Activated T-cell treated with anti-CD3 and anti-CD28 coated beads, Interleukin-2, amount 50 U/mL, for 4 hours (primary cell): ENCODE measurements at places on chromosomes 5 and 9. TPM values are rescaled to one million over a fixed set of nuclear protein-coding genes. Genes with fewer than 3 reads are reported as not detected.

Gene PAPPA
- 0.28 TPM for total RNA-seq

GRCh38 chr9:3331801-3332200 lies 194.0 kb downstream of the RFX3 start:
- DNase-seq = no peak

- no peak for DNase-seq
These were observed 68.0 kb upstream of the IL7R start for GRCh38 chr5:35788724-35789123.

Gene PRRX2
- total RNA-seq = 0.57 TPM

DNA sequence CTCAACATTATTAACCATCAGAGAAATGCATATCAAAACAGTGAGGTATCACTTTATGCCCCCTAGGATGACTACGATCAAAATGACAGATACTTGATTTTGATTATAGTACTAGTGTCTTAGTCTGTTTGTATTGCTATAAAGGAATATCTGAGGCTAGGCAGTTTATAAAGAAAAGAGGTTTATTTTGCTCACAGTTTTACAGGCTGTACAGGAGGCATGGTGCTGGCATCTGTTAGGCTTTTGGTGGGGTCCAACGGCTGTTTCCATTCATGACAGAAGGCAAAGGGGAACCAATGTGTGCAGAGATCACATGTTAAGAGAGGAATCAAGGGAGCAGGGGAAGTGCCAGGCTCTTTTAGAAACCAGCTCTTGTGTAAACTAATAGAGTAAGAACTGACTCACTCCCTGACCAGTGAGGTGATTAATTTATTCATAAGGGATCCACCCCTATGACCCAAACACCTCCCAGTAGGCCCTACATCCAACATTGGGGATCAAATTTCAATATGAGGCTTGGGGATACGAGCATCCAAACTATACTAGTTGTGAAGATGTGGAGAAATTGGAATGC lies 16.0 kb upstream of the AFF4 start:
- no peak for DNase-seq

Gene CATSPER3
- total RNA-seq = 0.16 TPM

Gene TLN1
- 252 TPM for total RNA-seq

- no peak for DNase-seq
These were observed 245.3 kb downstream of the OSTF1 start for GRCh38 chr9:75333624-75334023.

Gene IL17B
- total RNA-seq = not detected

DNA sequence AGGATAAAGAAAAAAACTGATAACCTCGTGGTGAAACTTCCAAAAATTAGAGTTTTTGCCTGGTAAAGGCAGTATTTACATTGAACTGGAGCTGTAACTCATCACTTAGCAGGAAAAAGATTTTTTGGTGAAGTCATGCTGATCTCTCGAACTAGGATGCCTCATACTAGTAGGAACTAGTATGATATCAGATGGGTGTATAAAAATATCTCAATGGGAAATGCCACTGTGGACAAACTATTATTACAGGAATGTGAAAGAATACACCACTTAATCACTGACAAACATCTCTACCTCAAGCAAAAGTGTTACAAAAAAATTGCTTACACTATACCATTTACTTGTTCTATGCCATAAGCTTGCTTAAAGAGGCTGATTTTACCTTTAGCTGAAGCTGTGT lies 28.4 kb downstream of the RFX3 start:
- DNase-seq = no peak

DNA sequence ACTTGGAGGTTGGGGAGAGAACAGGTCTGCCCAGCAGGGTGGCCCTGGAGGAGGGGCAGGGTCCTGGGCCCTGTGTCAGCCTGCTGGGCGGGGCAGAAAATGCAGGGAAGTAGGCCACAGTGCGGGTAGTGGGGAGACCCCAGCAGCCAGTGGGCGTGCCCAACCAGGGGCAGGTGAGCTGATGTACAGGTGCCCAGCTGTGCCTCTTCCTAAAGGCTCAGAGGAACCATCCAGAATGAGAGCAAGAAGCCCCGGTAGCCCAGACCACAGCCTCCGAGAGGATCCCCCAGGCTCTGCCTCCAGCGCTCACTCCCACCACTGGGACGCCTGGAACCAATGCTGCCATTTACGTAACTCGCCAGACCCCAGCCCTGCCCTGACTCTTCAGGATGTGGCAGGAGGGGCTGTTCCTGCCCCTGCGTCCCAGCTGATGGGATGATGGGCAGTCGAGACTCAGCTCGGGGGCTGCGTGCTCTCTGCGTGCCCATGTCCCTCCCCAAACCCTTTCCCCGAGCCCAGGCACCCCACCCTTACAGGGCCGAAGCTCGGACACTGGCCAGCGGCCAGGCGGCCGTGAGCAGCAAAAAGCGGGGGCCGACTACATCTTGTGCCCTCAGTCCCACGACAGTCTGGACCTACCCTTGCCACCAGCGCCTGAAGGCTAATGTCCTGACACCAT lies 17.9 kb upstream of the QRFP start:
- no peak for DNase-seq

- DNase-seq = no peak
These were observed 148.6 kb downstream of the CDH9 start for GRCh38 chr5:26889815-26890214.

DNA sequence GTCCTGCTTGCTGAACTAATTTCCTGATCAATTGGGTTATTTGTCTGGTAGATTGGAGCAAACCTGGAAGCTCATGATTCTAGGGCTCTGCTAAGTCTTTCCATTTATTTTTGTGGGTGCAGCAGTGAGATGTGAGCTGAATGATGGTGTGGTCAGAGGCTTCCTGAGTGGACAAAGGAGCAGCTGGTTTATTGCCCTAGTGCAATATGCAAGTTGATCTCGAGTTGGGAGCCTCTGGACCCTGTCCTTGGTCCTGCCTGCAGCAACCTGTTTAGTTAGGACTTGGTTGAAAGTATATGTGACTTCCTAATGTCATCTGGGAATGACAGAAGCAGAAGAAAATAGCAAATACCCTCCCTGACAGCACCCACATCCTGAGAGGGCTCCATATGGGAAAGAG lies 4.2 kb upstream of the UNC5A start:
- DNase-seq = no peak

GRCh38 chr5:96857924-96858323 lies 18.4 kb upstream of the ERAP2 start:
- no peak for DNase-seq

Gene NR5A1
- 0.15 TPM for total RNA-seq

Gene NR2F1-AS1
- not detected for total RNA-seq

Gene DMRT3
- not detected for total RNA-seq

DNA sequence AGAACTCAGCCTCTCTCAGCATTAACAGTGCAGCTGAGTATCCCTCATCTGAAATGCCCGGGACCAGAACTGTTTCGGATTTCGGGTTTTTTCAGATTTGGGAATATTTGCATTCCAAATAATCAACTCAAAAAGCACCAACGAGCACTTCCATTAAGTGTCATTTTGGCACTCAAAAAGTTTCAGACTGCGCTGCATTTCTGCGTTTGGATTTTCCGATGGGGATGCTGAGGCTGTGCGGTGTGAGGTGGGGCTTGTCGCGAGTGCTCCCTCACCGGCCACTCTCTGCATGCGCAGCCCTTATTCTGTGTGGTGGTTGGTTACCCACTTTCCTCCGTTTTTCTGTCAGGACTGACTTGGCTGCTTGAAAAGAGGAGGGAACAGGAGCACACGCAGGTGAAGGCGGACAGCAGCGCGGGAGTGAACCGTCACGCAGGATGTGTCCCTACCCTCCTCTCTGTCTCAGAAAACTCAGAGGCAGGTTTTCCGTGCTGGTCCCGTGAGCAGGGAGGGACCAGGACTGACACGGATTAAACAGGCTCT lies 8.4 kb downstream of the UBAC1 start:
- no peak for DNase-seq

- no peak for DNase-seq
These were observed 303.7 kb upstream of the PAPPA start for GRCh38 chr9:115849679-115850412.

Gene OSMR
- 0.16 TPM for total RNA-seq
